ENCODE measurements at places on chromosomes 7 and 10.
A peak's percentile ranks its signal among the peaks of the same experiment; 100 is the strongest.

GRCh38 chr10:48331436-48331835, 25.0 kb downstream of the MAPK8 start:
- DNase-seq = no peak

DNA sequence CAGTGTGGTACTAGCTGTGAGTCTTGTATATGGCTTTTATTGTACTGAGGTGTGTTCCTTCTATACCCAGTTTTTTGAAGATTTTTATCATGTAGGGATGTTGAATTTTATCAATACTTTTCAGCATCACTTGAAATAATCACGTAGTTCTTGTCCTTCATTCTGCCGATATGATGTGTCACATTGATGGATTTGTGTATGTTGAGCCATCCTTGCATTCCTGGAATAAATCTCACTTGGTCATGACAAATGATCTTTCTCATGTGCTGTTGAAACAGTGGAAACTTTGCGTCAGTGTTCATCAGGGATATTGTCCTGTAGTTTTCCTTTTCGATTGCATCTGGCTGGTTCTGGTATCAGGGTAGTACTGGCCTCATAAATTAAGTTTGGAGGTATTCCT, 7.1 kb upstream of the PRKAR1B start:
- no peak for DNase-seq

GRCh38 chr7:90383861-90384260, 19.4 kb upstream of the CLDN12 start:
- no peak for DNase-seq

DNA sequence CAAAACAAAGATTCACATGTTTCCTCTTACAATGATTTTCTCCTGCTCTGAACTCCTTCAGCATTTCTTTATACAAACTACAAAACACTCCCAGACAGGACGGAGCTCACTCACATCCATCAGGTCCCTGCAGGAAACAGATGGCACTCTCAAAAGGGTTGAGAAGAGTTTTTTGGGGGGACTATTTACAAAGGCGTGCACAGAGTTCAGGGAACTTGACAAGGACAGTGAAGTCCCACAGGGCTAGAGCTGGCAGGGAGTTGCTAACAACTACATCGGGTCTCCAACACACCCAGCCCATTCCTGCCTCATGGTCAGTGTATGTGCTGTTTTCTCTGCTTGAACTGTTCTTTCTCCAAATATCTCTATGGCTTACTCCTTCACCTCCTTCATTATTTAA, 24.7 kb upstream of the YAE1 start:
- no peak for DNase-seq

DNA sequence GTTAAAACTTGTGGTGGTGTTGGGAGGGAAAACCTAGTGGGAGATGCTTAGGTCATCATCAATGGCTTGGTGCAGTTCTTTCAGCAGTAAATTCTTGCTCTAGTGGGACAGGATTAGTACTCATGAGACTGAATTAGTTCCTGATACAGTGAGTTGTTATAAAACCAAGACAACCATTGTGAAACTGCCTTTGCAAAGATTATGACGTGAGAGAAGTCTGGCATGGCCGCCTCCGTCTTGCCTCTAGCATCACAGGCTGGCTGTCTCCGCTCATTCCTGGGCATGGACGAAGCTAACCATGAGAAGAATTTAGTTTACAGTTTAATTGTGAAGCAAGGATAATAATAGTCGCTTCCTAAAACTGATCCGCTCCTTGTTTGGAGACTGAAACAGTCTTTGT, 186.4 kb downstream of the KIF20B start:
- DNase-seq = peak; percentile 6

GRCh38 chr7:44796034-44796503, 412 bp upstream of the PPIA start:
- peak; percentile 81 for DNase-seq

DNA sequence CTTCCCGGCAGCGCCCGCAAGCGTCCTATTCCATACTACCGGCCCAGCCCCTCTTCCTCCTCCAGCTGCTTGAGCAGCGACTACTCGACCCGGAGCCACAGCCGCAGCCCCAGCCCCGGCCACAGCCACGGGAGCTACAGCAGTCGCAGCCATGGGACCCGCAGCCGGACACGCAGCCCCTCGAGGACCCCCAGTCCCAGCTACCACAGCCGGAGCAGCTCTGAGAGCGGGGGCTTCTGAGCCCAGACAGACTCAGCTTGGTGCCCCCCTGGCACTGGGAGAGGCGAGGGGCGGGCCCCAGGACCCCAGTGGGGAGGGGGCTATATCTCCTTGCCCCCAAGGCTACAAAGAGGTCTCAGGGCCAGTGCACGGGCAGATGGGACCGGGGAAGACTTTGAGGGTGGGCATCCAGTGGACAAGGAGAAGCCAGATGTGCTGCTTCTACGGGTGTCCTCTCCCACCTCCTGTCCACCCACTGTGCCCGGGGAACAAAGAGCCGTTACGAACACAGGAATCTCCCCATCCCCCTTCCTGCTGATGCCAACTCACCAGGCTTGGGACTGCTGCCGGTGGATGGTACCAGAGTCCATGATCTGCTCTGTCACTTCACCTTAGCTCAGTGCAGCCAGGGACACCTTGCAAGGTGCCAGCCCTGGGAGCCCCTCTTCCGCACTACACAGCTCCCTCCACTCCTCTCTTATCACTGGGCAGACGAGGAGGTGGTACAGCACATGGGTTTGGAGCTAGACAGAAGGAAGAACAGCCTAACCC, 16.7 kb upstream of the HSPB1 start:
- DNase-seq = no peak

GRCh38 chr10:114255227-114255626, 16.2 kb downstream of the VWA2 start:
- no peak for DNase-seq

- DNase-seq = no peak
Measured at GRCh38 chr7:116781584-116781983, 80.8 kb upstream of the CAPZA2 start.

GRCh38 chr7:159247910-159248309, 103.2 kb upstream of the VIPR2 start:
- DNase-seq = no peak

GRCh38 chr7:33809228-33809627, 96.1 kb upstream of the BMPER start:
- DNase-seq = no peak

GRCh38 chr10:2019281-2019680, 282.0 kb upstream of the ADARB2 start:
- no peak for DNase-seq

DNA sequence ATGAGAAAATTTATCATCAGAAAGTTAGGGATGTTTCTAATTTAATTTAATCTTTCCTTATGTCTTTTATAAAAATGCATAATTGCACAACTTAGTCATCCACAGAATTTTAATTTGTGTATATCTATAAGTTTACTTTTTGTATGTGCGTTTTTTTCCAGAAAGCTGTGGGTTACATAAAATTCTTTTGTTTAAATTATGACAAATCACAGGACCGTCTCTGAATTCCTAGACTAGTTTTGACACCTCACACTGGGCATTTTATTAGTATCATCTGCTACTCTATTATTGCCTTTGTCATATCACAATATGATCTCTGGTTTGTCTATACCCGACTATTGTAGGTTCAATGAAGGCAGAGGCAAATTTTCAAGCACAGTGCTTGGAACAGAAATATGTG, 482.4 kb upstream of the SEMA3D start:
- no peak for DNase-seq

GRCh38 chr7:157013101-157013500, 2.6 kb upstream of the MNX1 start:
- DNase-seq = no peak

- no peak for DNase-seq
Measured at GRCh38 chr10:26441491-26442214, 3.5 kb downstream of the APBB1IP start.

DNA sequence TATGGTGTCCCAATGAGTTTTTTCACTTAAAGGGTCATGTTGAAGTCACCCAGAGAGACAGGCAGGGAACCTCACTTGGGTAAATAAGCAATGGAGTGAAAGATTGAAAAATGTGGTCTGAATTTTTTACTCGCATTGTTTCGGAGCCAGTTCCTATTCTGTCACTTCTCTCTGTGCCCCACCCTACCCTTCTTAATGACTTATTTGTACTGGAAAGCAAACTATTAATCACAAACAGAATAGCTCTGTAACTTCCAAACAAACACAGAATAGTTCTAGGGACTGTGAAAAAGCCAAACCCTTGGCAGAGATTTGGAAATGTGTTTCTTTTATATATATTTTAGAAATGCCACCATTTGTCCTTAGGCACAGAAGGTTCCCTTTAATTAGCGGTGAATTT, 76.0 kb downstream of the LRMDA start:
- no peak for DNase-seq

DNA sequence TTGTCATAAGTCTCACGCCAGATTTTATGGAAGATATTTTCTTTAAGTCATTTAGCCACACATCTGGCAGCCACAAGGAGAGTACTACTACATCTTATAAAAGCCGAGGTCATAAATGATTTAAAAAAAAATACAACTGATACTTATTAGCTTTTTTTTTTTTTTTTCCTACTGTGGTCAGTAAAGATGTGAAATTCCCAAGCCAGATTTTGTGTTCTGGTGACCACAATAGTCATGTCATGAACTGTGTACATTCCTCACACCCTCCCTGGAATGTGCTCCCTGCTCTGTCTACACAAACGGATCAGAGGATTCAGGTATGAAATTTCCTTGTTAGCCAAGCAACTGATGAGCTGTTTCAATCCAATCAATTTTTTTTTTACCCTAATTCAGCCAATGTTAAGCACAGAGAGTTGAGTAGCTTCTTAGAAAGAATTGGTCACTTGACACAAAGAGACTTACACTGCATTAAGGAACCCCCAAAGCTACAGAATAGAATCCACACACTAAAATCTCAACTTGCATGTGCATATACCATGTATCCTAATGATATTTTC, 54.7 kb downstream of the CHRM2 start:
- DNase-seq = no peak
